Muscle of arm (tissue), 14 donors: ENCODE measurements at places on chromosomes 2 and 18. TPM values are rescaled to one million over a fixed set of nuclear protein-coding genes. Genes with fewer than 3 reads are reported as not detected.
A peak's percentile ranks its signal among the peaks of the same experiment; 100 is the strongest.

DNA sequence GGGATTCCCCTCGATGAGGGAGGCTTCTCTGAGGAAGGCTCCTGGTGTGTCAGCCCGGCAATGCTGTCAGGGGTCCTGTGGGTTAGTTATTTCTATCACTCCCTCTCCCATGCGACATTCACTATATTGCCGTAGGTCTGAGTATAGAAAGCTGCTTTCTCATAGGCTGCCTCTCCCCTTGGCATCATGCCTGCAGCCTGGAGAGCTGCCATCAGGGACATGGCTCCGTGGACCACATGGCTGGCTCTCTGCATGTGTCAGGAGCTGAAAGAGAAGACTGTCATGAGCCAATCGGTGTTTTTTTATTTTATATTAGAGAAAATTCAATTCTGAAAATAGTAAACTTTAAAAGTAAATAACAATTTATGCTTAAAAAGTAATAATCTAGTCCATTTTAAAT, 198.0 kb downstream of the CDH20 start:
- no peak for DNase-seq

- DNase-seq, result peak; percentile 67
These were observed at the start of gene ARL4C for GRCh38 chr2:234496835-234497593. ARL4C (minus strand) TSS chr2:234497081; CDS start chr2:234496586, 495 bp downstream.

- peak; percentile 29 for DNase-seq
These were observed 33.9 kb upstream of the TSPYL6 start for GRCh38 chr2:54289917-54290316.

DNA sequence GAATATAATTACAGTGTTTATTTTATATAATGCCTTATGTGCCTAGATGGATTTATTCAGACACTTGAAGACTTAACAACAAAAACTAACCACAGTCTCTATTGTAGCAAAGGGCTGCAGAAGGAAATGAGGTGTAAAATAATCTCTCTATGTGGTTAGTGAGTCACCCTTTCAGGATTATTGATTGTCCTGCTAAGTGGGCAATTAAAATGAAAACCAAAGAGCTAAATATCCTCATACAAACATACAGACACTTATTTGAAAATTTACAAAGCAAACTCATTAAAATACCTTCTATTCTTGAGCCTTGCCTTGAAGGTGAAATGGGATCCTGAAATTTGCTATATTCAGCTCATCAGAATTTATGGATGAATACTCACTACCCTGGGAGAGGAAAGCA, 27.7 kb upstream of the DCC start:
- DNase-seq, result no peak

- no peak for DNase-seq
These were observed 20.7 kb downstream of the SLC14A2 start for GRCh38 chr18:45635893-45636509.

DNA sequence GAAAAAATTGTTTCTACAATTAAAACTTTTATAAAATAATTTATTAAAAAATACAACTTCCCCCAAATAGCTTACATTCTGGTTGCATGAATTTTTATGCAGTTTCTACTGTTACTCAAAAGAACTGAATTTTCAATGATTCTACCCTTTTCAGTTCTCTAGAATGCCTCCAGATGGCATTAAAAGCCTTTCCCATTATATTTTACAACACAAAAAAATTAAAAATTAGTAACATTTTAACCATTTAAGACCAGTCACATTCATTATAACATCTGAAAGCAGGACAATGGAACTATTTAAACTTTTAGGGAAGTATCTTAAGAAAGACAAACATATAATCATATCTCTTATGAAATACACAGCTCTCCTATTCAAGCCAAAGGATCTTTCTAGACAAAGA, 236.0 kb upstream of the REV1 start:
- no peak for DNase-seq

DNA sequence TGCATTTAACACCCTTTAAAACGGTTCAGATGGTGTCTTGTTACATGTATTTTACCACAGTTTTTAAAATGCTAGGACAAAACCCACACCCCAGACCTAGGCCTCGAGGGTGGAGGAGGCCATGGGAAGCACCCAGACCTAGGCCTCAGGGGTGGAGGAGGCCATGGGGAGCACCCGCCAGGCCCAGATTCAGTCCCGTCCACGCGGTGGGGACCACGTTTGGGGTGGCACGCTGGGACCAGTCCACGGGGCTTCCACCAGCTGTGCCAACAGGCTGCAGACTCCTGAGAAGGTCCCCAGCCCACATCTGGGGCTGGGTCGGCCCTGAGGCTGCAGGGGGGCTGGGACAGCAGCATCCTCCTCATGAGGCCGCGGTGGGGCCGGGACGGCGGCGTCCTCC, 63.4 kb downstream of the SLC66A2 start:
- no peak for DNase-seq

GRCh38 chr2:190792956-190793888, 87.4 kb upstream of the GLS start:
- DNase-seq, result no peak

DNA sequence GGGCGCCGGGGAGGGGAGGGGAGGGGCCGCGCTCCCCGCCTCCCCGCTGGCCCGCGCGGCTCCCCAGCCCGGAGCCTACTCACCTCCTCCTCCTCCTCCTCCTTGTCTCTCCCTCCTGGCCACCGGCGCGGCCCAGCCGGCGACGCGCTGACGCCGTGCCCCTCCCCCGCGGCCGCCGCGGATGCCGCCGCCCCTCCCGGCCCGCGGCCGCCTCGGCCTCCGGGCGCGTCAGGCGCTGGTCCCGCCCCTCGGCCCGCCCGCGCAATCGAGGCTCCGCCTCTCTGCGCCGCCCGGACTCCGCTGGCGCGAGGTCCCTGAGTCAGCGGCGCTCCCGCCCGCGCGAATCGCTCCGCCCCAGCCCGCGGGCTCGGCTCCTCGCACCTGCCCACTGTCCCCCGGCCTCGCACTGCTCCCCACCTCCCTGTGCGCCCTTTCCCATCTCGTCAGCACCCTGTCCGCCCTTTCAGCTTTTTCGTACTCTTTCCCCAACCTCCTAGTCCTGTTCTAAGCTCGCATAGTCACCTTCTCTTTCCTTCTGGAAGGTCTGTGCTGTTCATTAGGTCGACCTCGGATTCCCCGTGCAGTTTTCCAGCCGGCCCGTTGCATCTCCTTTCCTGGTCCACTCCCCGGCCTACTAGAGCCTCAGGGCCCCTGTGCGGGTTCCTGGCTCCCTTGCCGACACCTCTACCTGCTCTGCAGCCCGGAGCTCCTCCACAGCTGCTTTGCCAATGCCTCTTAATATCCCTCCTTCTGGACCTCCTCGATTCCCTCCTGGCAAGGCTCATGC, 187.4 kb downstream of the ZEB2 start:
- DNase-seq, result peak; percentile 87

DNA sequence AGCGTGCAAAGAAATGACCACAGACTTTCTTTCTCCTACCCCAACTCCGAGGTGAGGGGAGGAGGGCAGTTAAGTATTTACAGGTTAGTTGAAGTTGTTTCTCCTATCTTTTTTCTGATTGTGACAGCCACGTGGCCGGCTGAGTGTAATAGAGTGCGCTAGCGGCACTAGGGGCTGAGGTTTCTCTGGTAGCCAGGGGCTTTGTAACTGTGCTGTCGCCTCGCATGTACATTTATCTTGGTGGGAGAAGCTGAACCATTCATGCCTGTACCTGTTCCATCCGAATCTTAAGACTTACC, 214.1 kb upstream of the STON1 start:
- no peak for DNase-seq

- no peak for DNase-seq
These were observed 13.1 kb downstream of the KLHL14 start for GRCh38 chr18:32759611-32760167.

DNA sequence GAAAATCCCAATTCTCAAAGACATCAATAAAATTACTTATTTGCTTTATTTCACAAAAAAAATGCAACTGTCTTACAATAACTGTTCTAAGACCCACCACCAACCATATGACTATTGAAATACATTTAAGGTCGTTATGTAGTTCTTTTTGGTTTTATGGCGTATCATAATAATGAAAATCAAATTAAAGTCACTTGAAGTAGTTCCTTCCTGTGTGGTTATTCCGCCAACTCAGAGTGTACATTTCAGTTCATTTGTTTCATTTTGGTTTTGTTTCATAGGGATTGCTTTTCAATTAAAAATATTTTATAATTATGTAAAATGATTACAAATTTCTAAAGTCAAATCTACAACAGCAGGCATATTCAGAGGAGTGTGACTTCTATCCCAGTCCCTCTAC, 45.9 kb upstream of the AAK1 start:
- DNase-seq, result no peak

DNA sequence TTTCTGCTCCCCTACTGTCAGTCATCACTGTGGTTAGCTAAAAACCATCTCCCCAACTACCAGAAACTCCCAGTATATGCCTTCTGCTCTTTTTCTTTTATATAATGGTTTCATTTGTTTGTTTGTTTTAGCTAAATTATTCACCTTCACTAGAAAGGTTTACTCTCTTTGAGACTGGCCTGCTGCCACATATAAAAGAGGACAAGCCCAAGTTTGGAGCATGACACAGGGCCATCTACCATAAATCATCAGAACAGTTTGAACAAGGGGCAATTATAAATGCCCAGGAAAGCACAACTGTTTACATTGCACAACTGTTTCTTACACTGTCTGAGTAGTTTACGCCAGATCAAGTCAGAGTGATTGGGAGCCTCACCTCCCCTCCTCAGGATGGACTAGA, 471.0 kb upstream of the PIK3C3 start:
- DNase-seq, result no peak

DNA sequence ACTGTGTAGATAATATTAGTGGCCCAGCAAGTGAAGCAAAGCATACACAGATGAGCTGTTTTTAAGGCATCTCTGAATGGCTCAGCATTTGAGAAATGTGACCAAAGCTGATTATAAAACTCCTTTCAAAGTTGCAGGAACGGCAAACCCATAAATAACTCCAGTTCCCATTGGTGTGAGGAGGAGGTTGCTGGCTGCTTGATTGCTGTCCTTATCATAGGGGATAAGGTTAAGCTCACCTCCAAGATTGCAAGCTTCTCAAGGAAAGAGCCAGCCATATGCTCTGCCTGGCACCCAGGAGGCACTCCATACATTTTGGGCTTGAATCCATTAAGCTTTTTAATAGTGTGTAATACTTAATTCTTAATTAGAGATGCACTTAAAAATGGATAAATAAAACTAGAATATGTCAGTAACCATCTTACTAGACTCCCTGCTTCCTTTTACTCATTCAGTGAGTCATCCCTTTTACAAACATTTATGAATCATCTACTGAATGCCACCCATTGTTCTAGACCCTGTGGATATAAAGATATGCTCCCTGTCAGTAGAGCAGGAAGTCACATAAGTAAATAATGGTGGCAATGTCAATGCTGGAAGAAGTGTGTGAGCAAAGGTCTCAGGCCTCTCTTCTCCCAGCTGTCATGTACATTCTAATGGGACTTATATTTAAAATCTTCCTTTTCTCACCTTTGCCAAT, 99.3 kb downstream of the SPATS2L start:
- DNase-seq, result no peak

DNA sequence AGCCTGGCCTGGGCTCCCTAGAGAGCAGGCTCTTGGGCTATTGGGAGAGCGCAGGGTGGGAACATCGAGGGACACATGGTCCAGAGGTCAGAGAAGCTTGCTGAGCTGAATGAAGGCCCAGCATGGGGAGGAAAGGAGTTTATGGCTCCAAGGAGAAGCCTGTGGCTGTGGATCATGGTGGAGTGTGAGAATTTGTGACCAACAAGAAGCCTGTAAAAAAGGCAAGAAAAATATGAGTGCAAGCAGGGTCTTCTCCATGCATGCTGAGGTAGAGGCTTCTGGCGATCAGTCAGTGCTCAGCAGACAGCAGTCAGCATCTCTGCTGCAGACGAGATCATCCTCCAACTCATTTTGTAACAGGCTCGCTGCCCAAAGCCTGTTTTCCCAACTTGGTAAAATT, 1.3 kb upstream of the SCYGR3 start:
- no peak for DNase-seq

GRCh38 chr2:215851696-215852095, 161.7 kb downstream of the MREG start:
- DNase-seq, result no peak

- no peak for DNase-seq
These were observed 122.4 kb downstream of the HIBCH start for GRCh38 chr2:190197143-190197720.

DNA sequence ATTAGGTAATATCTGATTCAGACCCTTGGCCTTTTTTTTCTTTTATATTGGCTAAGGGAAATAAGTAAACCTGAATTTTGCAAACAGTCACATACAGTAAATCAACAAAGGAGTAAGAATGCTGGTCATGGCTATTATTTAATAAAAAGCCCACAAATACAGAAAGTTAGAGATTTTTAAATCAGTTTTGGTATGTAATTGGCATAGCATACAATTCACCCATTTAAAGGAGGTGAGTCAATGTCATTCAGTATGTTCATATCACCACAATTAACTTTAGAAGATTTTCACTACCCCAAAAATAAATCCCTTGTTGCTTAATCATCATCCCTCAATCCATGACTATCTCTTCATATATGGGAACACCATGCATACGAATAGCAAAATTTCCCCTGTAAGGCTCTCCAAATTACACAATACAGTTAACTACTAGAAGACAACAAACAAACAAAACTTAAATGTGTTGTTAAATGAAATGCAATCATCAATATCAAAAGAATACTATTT, 45.9 kb upstream of the NYAP2 start:
- DNase-seq, result no peak

DNA sequence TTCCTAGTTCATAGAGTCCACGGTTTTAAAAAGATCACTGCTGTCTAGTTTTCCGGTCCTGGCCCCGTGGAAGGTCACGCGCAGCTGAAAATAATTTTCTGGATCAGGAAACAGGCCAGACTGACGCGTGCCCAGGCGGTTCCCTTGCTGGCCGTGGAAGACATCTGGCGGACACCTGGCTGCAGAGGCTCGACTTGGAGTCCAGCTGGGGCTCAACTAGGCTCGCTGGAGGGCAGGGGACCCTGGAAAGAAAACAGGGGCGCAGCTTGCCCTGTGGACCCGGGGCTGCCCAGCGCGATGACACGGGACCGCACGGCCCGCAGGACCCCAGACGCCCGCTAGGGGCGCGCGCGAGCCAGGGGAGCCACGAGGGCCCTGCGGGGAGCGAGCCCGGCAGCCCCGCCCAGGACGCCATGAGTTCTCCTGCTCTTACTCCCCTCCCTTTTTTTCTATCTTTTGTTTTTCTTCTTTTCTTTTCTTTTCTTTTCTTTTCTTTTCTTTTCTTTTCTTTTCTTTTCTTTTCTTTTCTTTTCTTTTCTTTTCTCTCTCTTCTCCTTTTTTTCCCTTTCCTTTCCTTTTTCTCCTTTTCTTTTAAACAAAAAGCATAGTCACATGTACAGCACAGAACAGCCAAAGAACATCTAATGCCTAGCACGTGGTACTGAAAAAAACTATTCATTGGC, 43.2 kb upstream of the UBE2F start:
- peak; percentile 57 for DNase-seq

Gene COBLL1
- polyA plus RNA-seq, result 16.9 TPM

Gene POTEI
- 0.05 TPM for polyA plus RNA-seq

Gene CENPA
- 8.0 TPM for polyA plus RNA-seq

Gene EVX2
- not detected for polyA plus RNA-seq

Gene KYNU
- polyA plus RNA-seq, result 0.42 TPM

Gene KRTCAP3
- 3.0 TPM for polyA plus RNA-seq

Gene SERPINE2
- 102 TPM for polyA plus RNA-seq

Gene KCTD1
- polyA plus RNA-seq, result 5.1 TPM
